NCI-H1694 treated with DMSO at 0.1 percent for 48 hours (cell line): ENCODE measurements at places on chromosomes 16 and 17.

DNA sequence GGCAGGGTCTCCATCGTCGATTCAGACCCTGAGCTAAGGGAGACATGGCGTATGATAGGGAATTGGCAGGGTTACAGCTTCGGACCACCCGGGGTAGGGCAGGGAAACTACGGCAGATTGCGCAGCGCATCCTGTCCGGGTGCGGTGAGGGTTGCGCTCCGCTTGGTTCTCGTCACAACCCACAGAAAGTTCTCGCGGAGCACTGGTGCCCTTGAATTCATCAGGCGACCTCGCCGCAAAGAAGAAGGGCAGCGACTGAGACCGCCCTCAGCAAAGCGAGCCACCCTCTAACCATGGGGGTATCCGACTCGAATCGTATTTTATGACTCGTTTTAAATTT is 1.2 kb downstream of the HS3ST3B1 start:
- no peak for DNase-seq

- no peak for DNase-seq
These were observed 540 bp downstream of the MFSD11 start for GRCh38 chr17:76738468-76738850.

GRCh38 chr17:76893623-76894334 is 25.6 kb downstream of the MGAT5B start:
- DNase-seq, result no peak

GRCh38 chr16:81866820-81867440 is 87.8 kb downstream of the PLCG2 start:
- DNase-seq, result no peak

GRCh38 chr16:50267151-50267631 is 840 bp downstream of the ADCY7 start:
- peak; percentile 19 for DNase-seq

DNA sequence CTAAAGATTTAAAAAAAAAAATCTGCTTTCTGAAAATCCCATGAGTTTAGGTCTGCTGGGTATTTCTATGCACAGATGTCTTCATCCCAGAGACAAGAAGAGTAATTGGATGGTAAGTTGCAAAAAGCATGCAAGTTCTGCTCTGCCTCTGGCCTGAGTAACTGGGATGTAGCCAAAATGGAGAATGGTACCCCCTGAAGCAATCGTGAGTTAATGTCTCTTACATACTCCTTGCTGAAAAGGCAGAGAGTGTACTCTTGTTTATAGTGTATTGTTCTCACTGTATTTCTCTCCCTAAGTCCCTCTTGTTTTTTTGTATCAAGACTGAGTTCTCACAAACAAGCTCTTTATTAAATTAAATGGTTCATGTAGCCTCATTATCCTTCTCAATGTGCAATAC is 259.0 kb downstream of the IRX3 start:
- DNase-seq, result no peak

GRCh38 chr16:83744441-83744981 is 63.3 kb upstream of the HSBP1 start:
- DNase-seq, result peak; percentile 9

- peak; percentile 83 for DNase-seq
These were observed at the start of gene BTBD17 for GRCh38 chr17:74361230-74362068. Gene BTBD17, minus strand, starts transcription at chr17:74361868. Its CDS starts 49 bp downstream, at chr17:74361819.

DNA sequence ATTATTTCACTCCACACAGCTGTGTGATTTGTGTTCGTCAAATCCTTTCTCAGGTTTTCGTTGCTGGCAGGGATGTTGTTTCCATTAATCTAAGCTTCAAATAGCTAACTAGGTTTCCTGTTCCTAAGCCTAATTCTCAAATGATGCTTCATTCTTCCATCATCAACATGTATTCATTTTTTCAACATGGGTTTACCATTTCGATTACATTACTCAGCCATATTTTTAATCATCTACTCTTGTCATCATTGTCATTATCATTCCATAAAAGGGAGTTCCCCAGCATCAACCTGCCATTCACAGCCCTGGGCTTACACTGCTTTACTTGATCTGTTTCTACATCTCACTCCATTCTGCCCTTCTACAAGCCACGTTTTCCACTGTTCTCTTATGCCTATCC is 33.3 kb upstream of the ANKFN1 start:
- no peak for DNase-seq

- DNase-seq, result no peak
These were observed 60.2 kb upstream of the ADORA2B start for GRCh38 chr17:15884731-15885130.

GRCh38 chr17:69175625-69176456 is 34.1 kb upstream of the ABCA6 start:
- no peak for DNase-seq

- DNase-seq, result no peak
These were observed 79.8 kb downstream of the PITPNC1 start for GRCh38 chr17:67456889-67457288.

DNA sequence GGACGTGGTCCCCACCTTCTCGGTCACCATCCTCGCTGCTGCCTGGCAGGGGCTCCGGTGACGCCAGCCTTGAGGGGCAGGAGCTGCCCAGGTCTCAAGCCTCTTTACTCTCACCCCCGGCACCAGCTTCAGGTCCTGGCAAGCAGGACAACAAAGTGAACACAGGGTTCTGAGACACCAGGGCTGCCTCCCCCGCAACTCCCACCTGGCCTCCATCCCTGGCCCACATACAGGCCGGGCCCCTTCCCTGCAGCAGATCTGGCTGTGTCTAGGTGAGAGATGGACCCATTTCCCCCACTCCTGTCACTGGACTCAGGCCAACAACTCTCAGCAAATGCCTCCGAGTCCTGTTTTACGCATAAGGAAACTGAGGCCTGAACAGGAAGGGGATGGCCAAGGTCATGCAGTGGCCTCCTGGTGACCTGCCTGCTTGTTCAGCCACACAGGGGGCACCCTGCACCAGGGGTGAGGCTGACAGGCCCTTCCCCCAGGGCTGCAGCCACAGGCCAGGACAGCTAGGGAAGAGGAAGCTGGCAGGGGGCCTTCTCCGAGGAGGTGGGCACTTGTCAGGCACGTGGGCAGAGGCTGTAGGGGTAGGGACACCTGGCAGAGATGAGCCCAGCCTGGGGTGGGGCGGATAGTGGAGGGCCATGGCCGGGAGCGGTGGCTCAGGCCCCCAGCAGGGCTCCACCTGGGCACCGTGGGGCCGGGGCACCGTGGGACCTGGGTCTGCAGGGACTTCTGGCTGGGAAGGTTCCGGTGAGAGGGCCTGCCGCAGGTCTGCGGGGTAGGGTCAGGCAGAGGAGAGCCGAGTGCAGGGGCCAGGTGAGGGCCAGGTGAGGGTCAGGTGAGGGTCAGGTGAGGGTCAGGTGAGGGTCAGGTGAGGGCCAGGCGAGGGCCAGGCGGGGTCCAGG is 46.7 kb upstream of the PVALEF start:
- DNase-seq, result no peak

- no peak for DNase-seq
These were observed 6.7 kb downstream of the NTHL1 start for GRCh38 chr16:2040787-2041522.

DNA sequence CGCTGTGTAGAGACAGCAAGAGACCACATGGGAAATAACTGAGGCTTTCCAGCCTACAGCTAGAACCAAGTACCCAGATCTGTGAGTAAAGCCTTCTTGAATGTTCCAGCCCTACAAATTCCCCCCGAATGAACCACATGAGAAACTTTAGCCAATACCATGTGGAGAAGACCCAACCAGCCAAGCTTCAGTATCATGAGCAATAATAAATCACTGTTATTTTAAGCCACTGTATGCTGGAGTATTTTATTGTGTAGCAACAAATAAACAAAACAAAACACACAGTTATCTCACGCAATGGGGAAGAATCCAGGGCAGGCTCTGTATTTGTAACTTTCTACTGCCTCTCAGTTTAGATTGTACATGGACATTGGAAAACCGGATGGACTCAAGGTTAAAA is 426.2 kb downstream of the CDH11 start:
- no peak for DNase-seq

DNA sequence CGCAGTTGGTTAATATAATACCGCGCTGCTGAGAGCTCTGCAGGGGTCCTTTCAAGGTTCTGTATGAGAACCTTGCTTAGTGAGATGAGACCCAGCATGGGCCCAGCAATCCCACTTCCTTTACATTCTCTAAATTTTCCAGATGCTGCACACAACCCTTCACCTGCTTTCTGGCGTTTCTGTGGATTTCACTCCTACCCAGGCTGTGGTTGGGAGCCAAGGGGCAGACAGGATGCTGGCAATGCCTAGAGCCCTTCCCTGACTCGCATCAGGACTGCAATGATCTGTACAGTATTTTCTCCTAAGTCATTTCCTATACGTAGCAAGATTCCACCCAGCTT is 10.1 kb upstream of the PIPOX start:
- no peak for DNase-seq

DNA sequence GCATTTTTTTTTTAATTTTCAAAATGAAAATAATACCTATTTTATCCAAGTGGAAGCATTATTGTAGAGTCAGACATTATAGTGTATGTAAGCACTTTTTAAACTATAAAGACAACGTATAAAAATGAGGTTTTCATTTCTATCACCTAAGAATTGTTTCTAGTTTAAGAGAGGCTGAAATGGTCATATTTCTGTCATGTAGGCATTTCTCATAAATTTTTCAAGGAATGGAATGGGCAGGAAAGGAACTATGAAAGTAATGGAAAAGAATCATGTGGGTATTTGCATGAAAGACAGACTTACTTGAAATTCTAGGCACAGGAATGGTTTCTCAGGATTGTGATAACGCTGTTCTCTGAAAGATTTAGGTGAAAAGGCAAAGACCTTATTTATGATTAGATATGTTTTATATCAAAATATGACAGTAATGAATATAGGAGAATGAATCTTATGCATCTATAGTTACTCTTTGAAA is 67.4 kb downstream of the PPM1E start:
- no peak for DNase-seq

GRCh38 chr16:80996688-80997138 is 10.0 kb downstream of the CMC2 start:
- DNase-seq, result no peak

GRCh38 chr17:79552824-79553223 is 58.0 kb downstream of the RBFOX3 start:
- no peak for DNase-seq

DNA sequence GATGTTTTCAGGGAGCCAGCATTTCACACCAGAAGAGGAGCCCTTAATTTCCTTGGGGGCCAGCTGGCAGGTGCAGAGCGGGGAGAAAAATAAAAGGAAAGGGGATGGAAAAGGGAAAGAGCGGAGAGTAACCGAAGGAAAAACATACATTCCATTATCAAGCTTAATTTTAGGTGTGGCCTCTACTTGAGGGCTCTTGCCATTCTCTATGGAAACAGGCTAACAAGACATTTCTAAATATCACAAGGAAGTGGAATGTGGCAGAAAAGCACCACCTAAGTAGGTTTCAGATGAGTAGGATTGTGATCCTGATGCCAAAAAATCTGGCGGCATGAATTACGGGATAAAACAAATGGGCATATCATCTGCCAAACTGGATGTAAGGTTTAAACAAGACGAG is 970 bp upstream of the DYNC1LI2 start:
- no peak for DNase-seq

- no peak for DNase-seq
These were observed 9.7 kb downstream of the RHBDF2 start for GRCh38 chr17:76491271-76492122.

DNA sequence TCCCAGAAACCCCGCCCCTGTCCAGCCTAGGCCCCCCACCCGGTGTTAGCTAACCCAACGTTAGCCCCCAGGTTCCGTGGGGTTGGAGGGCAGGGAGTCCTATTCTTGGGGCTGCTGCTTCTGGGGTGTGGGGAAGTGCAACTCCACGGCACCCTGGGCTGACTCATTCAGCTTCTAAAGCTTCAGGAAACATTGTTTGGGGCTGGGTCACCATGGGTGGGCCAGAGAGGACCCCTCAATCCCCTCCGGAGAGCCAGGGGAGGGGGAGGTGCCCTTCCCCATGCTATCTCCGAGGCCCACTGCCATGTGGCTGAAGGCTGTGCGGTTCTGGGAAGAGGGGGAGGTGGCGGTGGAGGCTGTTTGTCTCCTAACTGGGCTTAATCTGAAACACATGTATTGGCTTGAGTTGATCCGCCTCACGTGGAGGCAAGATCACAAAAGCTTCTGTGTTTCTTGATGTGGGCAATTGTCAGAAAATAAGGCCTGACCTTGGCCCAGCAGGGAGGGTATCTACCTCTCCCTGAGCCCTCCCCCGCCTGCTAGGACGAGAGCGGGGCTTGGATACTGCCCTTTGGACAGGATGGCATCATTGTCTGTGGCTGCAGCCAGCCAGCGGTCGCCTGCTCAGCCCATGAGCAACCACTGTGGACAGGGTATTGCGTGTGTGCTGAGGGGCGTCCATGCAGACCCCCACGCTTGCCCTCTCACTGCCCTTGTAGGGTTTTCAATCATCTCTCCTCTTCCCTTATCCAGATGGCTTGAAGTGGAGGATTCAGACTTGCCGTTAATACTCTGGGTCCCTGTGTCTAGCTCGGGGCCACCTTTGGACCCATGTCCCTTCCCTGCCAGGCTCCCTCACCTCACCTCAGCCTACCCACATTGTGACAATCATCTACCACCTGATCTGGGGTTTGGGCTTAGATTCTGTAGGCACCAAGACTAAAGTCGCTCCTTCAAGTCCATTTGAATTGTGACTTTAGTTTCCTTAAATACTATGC is 1.3 kb downstream of the SERPINF1 start:
- no peak for DNase-seq

- DNase-seq, result no peak
These were observed 453 bp downstream of the MMP25 start for GRCh38 chr16:3046641-3047386.

- no peak for DNase-seq
These were observed 63.4 kb downstream of the KLHDC4 start for GRCh38 chr16:87702325-87702811.
